Melanocyte of skin (primary cell): ENCODE measurements at places on chromosomes 2 and 18. TPM values are rescaled to one million over a fixed set of nuclear protein-coding genes. Genes with fewer than 3 reads are reported as not detected.

Gene RSAD2
- 52.6 and 98.9 TPM in 2 replicates for total RNA-seq

Gene KRCC1
- total RNA-seq, result 23.7 and 29.1 TPM in 2 replicates

Gene TBR1
- under 0.01 TPM in 1 of 2 replicates, not detected in the other for total RNA-seq

Gene DBI
- total RNA-seq, result 172 and 192 TPM in 2 replicates

Gene SERPINB11
- total RNA-seq, result not detected in 2 replicates

Gene UGT1A1
- not detected in 2 replicates for total RNA-seq

Gene PLEK
- not detected in 2 replicates for total RNA-seq

Gene PLA2R1
- total RNA-seq, result 1.4 and 4.7 TPM in 2 replicates

Gene MZT2A
- total RNA-seq, result 57.1 and 67.6 TPM in 2 replicates

Gene PLEKHA3
- 5.2 and 8.7 TPM in 2 replicates for total RNA-seq

Gene HOXD8
- under 0.01 TPM in 1 of 2 replicates, not detected in the other for total RNA-seq

Gene CCBE1
- 1.5 TPM in 1 of 2 replicates, not detected in the other for total RNA-seq
